ENCODE measurements at places on chromosomes 4 and X.

DNA sequence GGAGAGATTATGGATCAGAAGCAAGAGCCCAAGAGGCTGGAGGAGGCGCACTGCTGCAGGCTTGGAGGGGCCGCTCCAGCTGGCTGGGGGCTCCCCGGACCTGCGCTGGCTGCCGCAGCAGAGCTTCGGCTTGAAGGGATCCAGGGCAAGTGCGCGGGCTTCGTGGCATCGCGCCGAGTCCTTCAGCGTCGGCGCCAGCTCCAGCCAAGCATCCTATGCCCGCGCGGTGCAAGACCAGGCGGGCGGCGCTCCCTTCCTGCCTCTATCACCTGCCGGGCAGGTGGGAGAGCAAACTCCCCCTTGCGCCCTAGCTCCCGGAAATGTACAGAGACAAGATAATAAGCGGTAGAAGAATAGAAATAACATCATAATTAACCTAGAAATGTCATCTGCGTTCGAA lies 10.5 kb upstream of the UCP1 start:
- no peak for DNase-seq

- DNase-seq, result no peak
Measured at GRCh38 chrX:41912923-41913322, 10.4 kb downstream of the CASK start.

DNA sequence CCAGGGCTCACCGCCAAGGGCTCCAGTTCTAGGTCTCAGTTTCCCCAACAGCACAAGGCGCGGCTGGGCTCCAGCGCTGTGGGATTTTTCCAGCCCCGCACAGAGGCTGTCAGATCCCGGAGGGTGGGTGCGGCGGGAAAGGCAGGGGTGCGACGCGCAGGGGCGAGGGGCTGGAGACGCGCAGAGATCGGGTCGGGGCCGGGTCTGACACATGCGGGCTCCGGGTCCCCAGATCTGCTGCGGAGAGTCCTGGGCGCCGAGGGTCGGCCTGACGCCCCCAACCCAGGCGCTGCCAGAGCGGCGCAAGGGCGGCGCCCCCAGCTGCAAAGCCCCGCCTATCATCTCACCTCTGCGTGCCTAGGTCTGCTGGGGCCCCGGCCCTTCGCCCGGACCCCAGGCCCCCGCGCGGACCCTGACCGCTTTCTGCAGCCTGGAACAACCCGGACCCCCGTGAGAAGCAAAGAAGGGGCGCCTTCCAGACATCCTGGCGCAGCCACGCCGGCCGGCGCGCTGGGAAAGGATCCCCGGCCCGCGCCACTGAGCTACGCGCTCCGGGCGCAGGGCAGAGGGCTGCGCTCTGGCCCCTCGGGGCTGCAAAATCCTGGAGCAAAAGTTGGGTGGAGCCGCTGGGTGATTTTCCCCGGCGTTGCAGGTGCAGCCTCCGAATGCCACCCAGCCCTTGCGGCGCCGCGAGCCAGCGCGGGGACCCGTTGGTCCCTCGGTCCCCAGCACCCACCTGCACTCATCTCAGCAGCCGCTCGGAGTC lies 486 bp downstream of the ABLIM2 start:
- no peak for DNase-seq

DNA sequence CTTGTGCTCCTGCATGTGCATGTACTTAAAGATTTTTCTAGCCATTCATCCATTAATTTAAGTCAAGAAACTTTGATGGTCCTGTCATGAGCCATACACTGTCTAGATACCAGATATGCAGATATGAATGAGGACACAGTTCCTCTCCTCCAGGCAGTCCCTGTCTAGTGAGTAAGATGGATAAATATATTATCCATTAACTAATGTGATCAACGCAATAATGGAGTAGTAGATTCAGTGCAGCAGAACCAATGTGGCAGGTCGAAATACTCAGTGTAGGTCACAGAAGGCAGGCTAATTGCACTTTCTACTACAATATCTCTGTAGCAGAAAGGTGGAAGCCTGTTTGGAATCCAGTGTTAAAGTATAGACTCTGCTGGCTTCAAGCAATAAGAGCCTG lies 112.5 kb downstream of the PCDH7 start:
- no peak for DNase-seq

DNA sequence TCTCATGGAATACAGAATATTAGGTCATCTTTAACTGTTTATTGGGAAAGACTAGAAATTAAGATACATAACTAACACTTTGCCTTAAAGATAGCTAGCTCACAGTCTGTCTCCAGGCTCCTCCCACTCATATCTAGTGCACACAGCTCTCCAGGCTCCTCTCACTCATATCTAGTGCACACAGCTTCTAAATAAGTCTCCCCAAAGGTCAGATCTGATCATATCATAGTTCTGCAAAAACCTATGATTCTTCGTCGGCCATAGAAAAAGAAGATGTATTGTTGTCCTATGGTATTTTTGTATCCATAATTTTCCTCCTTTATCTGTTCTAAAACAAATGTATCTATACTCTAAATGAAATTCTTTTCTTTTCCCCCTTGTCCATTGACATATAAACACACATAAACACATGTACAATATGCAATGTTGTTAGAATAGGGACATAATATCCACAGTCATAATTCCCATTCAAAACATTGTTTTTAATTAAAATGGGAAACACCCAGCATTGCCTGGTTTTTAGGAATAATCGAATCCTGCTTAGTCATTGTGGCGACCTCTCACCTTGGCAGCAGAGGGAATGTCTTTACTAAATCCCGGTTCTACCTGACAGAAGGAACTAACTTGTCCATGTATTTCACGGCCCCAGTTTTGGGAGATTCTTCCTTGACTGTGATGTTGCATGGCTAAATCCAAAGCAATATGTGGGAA lies 1282.0 kb downstream of the PCDH7 start:
- no peak for DNase-seq

DNA sequence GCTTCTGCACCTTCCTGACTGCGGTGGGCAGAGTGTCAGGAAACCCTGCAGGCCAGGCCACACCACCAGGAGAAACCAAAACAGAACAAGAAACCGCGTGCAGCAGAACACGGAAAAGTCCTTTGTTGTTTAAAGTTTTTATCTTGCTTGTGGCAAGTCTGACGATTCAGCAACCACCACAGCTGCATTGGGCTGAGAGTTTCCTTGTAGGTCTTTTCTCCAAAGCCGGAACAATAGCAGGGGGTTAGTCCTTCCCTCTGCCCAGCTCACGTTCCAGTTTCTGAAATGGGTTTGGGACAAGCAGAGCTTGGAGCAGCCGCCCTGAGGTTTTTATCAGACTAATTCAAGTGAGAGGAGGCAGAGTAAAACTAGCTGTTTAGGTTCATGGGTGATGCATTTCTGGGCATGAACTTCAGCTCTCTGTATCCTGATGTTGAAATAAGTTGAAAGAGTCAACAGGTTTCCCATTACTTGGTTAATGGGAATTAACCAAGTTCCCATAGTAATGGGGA lies 216.9 kb downstream of the PTTG2 start:
- peak; percentile 17 for DNase-seq

GRCh38 chr4:120228086-120228485 lies 161.4 kb upstream of the MAD2L1 start:
- no peak for DNase-seq

- DNase-seq, result no peak
Measured at GRCh38 chrX:154486396-154487207, at the start of gene UBL4A. UBL4A (minus strand) TSS chrX:154486615; CDS start chrX:154486584, 31 bp downstream.

DNA sequence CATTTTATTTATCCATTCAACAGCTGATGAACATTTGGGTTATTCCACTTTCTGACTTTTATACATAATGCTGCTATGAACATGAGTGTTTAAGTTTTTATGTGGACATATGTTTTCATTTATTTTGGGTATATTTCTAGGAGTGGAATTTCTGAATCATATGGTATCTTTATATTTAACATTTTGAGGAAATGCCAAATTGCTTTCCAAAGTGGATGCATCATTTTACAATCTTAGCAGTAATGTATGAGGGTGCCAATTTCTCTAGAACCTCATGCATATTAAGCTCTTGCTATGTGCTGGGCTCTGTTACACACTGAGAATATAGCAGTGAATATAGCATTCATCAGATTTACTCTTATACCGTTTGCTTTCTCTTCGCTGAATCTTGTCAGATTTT lies 983.7 kb downstream of the STIM2 start:
- no peak for DNase-seq

- DNase-seq, result no peak
Measured at GRCh38 chr4:100391863-100392262, 126.0 kb downstream of the EMCN start.

DNA sequence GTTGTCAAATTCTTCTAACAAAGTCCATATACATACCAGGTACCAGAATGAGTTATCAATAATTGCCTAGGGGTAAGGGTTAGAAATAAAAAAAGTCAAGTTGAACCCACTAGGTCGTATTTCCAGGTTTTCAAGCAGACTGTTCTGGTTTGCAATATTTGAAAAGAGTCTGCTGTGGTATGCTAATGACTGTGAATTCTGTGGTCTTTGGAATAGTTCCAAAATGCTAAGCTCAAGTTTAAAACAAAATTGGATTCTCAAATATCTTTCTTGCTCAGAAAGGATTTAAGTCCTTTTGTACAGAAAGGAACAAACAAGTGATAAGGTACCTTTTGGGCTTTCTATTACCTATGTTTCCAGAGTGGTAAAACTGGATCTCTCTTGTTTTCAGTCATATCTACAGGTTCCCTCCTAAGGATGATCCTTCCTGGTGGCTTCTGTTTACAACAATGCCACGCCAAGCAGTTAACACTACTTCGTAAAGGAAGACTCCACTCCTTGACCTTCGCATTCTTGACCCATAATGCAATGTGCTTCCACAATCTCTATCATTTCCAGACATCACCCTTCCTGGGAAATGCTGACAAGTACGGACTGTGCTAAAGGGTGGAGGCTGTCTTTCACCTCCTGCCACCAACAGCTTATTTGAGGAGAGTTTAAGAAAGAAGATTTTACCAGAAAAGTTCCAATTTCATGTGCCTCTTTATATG lies 531.7 kb upstream of the FTHL17 start:
- DNase-seq, result no peak

- DNase-seq, result no peak
Measured at GRCh38 chr4:173039617-173040577, 128.7 kb upstream of the GALNT7 start.
